Stimulated activated CD8-positive, alpha-beta memory T cell treated with anti-CD3 and anti-CD28 coated beads, Interleukin-2, amount 100 ng/mL, for 1 hour (primary cell): ENCODE measurements at places on chromosomes 2 and 18.
A peak's percentile ranks its signal among the peaks of the same experiment; 100 is the strongest.

- DNase-seq = no peak
Measured at GRCh38 chr18:3456686-3457069, 6.7 kb downstream of the TGIF1 start.

DNA sequence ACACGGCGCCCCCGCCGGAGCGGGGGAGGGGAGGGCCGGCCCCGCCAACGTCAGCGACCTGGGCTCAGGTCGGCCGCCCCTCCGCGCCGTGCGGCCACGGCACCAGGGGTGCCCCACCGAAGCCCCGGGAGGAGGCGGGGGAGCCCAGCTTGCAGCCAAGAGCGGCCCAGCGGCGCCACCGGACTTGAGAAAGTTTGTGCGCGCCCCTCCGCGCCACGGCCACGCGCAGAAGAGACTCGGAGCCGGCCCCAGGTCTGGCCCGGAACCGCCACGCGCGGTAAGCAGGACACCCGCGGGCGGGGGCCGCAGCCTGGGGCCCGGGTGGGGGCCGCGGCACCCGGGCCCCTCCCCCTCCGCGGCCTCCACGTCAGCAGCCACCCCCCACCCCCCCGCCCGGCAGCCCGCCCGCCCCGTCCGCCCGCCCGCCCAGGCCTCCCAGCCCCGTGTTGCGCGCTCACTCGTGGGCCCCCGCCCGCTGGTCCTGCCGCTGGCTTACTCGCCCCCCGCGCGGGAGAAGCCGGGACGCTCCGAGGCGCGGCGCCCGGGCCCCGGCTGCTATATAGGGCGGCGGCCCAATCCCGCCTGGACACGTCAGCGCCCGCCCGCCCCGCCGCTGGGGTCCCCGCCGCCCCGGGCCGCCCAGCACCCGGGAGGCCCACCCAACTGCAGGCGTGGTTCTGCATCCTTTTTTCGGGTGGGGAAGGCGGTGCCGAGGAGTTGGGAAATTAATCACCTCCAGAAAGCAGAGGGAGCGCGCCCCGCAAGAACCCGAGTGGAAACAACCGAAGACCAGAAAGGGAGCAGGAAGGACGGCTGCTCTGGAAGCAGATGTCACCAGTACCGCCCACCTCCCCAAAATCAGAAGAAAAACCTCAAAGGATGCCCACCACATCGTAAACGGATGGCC, 42.9 kb downstream of the HDLBP start:
- peak; percentile 24 for DNase-seq

DNA sequence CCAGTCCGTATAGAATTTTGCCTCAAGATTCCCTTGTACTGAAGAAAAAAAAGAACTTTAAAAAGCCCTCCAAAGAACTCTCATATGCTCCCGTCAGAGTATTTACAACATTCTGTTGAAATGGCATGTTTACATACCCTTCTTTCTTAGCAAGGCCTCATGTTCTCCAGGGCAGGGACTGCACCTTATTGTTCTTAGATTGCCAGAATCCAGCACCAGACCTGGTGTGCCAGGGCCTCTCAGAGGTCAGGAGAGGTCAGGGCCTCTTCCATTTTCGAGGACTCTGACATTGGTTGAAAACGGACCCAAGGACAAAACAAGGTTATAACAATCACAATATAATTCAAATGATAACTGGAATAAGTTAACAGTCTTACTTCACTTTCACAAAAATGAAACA, 78.2 kb downstream of the TNP1 start:
- no peak for DNase-seq

DNA sequence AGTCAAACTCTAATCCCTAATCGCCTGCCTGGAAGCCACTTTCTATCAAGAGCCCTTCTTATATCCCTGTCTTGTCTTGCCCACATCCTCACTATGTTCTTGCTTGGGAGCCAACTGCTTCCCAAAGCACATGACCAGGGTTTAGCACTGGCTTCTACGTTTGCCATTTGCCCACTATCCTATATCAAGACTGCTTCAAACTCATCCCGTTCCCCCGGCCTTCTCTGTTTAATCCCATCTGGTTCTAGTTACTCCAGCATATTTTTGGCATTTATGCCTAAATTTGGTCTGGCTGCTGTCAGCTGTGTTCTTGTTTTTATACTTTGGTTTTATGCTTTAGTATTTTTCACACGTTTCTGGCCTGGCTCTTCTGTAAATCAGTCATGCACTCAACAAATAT, 40.2 kb downstream of the POLR1A start:
- DNase-seq = no peak

DNA sequence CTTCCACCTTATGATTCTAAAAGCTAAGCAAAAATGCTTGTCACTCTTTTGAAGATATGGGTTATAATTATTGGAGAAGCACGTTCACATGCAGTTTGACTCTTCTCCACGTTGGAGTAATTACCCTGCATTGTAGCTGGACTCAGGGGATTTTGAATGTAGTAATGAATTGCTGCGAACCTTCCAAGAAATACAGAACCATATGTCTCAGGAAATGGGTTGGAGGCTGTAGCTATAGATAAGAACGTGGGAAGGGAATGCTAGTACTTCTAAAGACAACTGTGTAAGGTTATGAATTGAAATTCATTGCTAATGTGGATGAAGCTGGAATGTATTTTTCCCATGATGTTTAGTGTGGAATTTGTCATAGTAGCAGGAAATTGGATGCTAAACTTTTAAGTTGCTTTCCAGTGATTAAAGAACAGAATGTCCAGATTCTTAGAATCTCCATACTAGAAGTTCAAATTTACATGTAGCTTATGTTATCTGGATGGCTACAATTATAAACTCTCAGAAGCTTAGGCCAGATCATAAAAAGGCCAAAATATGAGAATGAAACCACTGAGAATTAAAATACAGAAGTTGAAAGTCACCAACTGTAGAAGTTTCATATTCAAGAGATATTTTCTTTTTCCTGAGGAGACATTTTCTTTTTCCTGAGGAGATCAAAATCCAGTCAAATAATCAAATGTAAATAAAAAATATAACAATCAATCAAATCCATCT, 27.3 kb upstream of the SPOPL start:
- DNase-seq = no peak

GRCh38 chr18:26429535-26430226, 118.7 kb downstream of the KCTD1 start:
- no peak for DNase-seq

GRCh38 chr2:187445051-187445450, 3.0 kb downstream of the CALCRL start:
- DNase-seq = no peak

DNA sequence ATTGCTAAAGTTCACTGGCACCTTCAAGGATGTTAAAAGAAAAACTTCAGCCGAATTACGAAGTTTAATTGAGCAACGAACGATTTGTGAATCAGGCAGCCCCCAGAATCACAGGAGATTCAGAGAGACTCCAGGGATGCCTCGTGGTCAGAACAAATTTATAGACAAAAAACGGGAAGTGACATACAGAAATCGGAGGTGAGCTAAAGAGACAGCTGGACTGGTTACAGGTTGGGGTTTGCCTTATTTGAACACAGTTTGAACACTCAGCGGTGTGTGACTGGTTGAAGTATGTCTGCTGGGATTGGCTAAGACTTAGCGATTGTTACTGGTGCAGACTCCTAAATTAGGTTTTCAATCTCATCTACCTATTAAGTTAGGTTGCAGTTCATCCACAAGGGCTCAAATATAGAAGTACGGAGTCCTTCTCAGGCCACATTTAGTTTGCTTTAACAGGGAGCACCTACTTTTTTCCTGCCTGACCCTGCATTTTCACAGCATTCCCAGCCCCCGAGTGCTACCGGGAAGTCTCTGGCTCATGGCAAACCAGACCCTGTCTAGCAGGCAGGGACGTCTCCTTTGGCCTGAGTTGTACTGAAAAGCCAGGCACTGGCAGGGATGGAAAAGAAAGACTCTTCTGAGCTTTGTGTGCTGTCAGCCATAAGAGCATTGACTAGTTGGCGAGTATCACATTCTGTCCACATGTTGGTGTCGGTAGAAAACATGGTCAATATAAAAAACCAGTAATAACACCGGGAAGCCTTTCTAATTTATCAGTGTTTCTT, 41.1 kb downstream of the CDCA7 start:
- DNase-seq = no peak

- no peak for DNase-seq
Measured at GRCh38 chr2:181540421-181540820, 83.2 kb downstream of the ITGA4 start.

DNA sequence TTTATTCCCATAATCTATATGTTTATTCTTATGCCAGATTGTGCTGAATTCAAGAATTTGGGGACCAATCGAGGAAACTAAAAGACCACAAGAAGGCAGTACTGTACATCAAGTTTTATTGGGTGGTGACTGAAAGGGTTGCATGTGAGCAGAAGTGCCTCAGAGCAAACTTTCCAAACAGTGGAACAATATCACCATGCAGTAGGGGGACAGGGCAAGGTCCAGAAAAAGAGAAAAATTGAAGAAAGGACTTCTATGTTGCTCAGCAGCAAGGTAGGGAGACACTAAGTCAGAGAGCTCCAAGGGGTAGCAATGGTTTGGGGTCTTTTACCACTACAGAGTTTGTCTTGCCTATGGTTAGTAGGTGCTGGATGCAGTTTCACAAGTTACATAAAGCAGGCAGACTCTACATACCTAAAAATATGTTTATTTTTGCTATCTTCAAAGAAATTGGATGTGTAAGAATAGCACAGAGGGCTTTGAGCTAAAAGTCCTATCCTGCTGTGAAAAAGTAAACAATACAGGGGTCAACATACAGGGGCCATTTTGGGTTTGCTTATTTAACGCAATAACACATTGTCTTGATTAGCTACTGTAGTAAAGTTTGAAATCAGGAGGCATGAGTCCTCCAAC, 43.8 kb upstream of the ZBTB14 start:
- DNase-seq = no peak

DNA sequence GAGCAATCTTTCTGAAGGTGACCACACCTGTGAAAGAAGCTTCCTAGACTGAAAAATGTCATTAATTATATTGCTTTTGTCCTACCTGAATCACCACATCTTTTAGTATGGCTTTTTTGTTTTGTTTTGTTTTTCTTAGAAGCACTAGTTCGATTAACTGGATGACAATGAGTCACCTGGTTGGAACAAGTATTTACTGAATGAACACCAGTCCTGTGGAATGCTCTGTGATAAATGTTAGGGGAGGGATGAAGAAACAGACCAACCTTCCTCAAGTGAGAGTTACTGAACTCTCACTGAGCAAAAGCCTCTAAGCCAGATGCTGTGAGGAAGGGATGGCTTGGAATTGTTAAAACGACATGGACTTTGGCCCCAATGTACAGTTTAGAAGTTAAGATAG, 26.8 kb upstream of the DCC start:
- DNase-seq = no peak

DNA sequence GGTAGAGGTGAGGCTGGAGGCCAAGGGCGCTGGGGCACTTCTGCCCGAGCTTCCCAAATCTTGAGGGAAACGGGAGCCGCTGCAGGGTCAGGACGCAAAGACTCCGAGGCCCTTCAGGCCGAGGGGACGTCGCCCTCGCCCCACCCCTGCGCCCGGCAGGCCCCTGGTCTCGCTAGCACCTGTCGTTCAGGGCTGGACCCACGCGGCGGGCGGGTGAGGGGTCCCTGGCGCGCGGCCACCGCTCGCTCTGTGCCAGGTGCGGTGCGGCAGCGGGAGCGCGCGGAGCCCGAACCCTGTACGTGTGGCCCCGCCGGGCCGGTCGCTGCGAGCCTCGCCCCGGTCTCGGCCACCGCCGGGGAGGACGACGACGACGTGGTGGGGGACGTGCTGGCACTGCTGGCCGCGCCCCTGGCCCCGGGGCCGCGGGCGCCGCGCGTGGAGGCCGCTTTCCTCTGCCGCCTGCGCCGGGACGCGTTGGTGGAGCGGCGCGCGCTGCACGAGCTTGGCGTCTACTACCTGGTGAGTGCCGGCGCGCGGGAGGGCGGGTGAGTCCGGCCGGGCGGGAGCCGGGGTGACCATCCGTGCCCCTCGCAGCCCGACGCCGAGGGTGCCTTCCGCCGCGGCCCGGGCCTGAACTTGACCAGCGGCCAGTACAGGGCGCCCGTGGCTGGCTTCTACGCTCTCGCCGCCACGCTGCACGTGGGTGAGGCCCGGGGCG, 4.9 kb downstream of the ERFE start:
- DNase-seq = no peak

- no peak for DNase-seq
Measured at GRCh38 chr18:13614641-13615288, 111.6 kb downstream of the FAM210A start.

DNA sequence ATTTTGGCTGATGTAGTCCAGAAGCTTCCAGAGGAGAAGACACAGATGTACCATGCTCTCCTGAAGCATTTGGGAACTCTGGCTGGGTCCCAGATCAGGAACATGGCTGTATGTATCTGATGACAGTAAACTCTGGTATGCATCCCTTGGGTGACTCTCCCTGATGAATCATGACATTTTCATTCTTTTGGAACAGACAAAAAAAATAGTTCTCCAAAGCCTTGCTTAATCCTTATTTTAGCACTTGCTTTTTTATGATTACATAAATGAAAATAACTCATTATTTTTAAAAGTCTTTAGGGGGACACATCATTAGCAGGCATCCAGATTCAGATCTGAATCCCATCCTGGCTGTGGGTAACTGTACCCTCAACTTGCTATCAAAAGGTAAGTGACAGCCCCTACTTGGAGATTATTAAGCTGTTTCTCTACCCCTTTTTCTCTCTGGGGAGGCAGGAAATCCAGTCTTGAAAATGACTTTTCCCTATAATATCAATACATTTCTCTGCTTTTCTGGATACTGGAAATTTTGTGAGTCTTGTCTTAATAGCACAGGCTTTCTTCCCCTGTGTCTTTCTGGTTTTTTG, 23.3 kb downstream of the AOX1 start:
- no peak for DNase-seq

DNA sequence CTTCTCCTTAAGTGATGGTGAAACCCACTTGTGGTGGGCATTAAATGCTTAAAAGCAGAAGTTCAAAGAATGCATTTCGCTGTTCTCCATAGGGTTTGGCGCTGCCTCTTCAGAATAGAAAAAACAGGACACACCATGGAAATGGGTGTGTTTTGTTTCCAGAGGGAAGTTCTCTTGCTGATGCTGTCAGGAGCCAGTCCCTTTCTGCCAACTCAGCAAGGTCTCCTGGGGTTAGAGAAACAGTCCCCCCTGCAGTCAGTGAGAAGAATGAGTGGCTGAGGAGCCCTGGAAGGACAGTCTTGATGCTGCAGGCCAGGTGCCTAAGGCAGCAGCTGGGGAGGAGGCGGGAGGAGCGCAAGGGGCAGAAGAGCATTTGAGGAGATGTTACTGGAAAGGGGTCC, 37.8 kb upstream of the ASAP2 start:
- DNase-seq = no peak

GRCh38 chr2:127146071-127146725, 39.2 kb upstream of the BIN1 start:
- DNase-seq = no peak

- DNase-seq = no peak
Measured at GRCh38 chr2:96762529-96763311, 2.0 kb downstream of the CNNM4 start.

DNA sequence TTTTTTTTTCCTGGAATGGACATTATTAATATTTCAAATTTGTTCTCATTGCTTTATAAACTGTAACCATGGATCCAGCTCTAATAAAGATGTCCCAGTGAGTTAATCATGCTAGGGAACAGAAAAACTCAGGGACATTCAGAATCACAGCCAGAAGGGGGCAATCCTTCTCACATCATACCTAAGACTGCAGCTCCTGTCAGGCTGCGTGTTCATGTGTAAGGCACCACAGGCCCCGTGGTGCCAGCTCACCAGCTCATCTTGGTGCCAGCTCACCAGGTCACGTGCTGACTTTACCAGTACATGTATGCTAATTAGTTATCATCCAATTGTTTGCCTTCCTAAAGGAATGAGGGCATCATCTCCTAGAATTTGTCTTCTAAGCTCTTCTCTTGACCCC, 84.7 kb upstream of the NEDD4L start:
- DNase-seq = no peak

GRCh38 chr2:144510294-144510991, 9.5 kb downstream of the ZEB2 start:
- DNase-seq = no peak
